ENCODE measurements at places on chromosomes 7 and 10.
A peak's percentile ranks its signal among the peaks of the same experiment; 100 is the strongest.

DNA sequence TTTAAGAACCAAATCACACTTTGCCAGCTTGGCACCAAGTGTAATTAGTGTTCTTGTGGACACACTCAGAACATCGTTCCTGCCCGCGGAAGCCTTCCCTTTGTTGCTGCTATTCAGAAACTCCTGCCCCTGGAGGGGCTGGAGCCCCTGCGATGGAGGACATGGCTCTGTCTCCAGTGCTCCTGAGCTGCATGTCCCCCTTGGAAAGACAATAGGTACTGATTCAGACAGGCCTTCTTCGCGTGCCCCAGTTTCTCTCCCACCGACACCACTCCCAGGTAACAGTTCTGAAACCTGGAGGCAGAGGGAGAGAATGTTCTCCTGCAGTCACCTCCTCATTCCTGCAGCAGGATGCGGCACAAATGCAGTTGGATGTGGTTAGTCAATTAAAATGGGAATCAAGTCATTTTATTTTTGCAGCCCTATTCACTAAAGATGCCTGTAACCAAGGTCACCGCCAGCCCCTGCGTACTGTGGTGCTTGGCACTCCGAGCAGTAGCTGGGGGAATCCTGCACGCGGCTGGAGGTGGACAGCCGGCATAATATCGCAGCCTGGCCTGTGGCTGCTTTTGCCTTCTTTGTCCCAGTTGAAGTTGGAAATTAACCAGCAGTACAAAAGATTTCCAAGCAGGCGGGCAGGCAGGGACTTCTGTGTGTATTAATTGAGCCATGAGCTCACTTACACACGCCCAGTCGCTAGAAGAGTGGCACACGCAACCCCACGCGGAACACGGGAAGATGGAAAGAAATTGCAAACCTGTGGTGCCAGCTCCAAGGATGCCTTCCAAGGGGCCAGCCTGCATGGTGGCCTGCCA lies 205.7 kb downstream of the EBF3 start:
- DNase-seq = peak; percentile 21

DNA sequence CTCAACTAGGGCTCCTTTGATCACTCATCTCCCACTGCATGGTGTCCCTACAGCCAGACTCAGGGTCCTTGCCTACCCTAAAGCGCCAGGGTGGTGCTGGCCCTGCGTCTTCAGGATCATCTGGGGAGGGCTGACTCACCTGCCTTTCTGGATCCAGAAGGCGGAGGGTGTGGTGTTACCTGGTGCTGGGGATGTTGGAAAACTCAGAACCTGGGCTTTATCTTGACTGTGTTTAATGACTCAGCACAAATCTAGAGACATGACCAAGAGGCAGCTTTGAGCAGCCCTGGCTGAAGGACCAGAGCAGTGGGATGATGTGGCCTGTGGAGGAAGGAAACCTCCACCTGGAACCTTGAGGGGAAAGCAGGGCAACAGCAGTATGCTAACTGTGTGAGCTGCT lies 96.5 kb downstream of the GRK5 start:
- DNase-seq = no peak

GRCh38 chr7:28298870-28299518 lies 113.3 kb upstream of the CREB5 start:
- no peak for DNase-seq

GRCh38 chr7:139976838-139977656 lies 85.7 kb downstream of the PARP12 start:
- DNase-seq = no peak

GRCh38 chr7:137829337-137829992 lies 17.3 kb downstream of the DGKI start:
- DNase-seq = no peak

GRCh38 chr10:123014772-123015171 lies 6.0 kb downstream of the ACADSB start:
- no peak for DNase-seq

DNA sequence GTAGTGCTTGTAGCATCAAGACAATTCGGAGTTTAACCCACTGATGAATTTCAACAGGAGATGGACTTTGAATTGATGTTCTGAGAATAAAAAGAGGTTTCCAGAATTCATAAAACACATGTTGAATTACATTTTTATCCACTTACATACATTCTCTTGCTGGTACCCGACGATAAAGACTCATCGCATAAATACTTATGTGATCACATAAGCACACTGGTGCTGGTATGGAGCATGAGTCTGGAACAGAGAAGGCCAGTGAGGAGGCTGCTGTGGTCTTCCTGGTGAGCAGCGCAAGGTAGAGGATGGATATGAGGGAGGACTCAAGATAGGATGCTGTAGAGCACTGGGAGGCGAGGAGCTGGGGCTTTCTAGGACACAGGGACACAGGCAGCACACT lies 109.0 kb downstream of the RNF216 start:
- no peak for DNase-seq

DNA sequence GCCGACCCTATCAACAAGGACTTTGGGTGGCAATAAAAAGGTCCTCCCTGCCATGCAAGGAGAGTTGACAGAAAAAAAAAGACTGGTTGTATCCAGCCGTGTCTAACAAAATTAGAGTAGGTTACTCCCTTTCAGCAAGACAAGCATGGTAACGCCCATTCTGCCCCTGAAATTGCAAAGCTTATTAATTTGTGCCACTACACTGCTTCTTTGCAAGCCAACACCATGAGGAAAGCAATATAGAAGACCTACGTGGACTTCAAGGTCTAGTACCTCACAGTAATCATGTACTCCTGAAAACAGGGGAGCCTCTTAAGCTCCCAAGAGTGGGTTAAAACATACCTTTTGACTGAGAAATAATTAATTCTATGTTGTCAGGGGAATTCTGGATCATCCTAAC lies 90.3 kb downstream of the FRMPD2 start:
- no peak for DNase-seq

GRCh38 chr10:95739056-95739455 lies 16.9 kb upstream of the ENTPD1 start:
- no peak for DNase-seq

- no peak for DNase-seq
Observed at GRCh38 chr7:5406957-5407945, 16.4 kb downstream of the TNRC18 start.

GRCh38 chr10:14225379-14225778 lies 105.3 kb downstream of the FRMD4A start:
- peak; percentile 47 for DNase-seq

GRCh38 chr7:101632641-101633040 lies 3.5 kb upstream of the MYL10 start:
- DNase-seq = no peak

GRCh38 chr7:140889645-140890044 lies 35.1 kb downstream of the BRAF start:
- DNase-seq = no peak

DNA sequence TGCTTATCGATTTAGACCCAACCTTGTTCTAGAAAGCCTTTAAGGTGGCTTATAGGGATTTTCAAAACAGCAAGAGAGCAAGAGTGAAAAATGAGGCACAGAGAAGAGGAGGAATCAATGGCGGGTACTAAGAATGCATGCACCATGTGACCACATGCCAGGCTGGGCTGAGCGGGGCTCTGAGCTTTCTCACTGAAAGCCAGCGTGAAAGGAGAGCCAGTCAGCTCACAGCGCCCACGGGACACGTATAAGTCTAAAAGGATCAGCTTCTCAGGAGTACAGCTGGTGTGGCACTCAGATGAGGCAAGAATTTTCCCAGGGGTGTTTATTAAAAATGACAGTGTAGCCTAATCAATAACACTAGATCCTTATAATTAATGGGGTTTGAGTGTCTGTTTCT lies 114.3 kb downstream of the SLIT1 start:
- no peak for DNase-seq

DNA sequence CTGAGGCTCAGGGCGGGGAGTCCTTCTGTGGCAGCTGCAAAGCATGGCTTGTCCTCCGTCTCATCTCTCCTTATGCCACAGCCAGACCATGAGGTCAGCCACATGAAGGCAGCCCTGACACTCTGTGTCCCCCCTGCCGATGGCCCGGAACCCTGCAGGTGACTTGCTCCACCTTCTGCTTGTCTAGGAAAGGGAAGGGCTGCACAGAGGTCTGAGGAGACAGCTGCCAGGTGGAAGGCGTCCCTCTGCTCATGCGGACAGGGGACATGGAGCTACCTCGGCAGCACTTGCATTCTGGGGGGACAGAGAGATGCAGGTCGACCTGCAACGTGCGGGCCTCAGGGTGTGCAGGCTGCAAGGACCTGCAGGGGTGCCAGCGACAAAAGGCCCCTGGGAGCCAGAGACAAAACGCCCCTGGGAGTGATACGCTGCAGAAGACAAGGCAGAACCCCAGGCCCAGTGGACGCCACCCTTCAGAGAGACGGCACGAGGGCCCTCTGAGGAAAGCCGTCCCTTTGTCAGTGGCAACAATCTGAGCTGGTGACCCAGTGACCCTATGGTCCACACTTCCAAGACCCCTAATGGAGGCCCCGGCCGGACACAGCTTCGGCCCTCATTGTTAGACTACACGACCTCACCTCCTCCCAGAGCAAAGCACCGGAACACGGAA lies 205.2 kb upstream of the PPP2R2D start:
- DNase-seq = no peak

DNA sequence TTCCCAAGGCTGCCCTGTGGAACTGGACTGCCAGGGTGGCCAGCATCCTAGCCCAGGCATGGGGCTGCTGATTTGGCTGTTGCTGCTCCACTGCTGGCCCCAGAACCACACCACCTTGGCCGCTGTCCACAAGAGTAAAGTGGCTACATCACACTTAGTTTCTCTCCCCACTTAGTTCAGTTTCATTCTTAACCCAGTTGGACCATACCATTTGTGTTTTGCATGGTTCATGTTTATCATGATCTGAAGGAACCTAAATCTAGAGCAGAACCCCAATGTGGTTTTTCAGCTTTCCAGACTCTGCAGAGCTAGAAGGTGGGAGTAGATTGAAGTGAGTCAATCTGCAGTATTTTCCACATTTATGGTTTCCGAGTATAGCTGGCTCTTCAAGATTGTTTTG lies 32.8 kb downstream of the SDK1 start:
- DNase-seq = no peak

DNA sequence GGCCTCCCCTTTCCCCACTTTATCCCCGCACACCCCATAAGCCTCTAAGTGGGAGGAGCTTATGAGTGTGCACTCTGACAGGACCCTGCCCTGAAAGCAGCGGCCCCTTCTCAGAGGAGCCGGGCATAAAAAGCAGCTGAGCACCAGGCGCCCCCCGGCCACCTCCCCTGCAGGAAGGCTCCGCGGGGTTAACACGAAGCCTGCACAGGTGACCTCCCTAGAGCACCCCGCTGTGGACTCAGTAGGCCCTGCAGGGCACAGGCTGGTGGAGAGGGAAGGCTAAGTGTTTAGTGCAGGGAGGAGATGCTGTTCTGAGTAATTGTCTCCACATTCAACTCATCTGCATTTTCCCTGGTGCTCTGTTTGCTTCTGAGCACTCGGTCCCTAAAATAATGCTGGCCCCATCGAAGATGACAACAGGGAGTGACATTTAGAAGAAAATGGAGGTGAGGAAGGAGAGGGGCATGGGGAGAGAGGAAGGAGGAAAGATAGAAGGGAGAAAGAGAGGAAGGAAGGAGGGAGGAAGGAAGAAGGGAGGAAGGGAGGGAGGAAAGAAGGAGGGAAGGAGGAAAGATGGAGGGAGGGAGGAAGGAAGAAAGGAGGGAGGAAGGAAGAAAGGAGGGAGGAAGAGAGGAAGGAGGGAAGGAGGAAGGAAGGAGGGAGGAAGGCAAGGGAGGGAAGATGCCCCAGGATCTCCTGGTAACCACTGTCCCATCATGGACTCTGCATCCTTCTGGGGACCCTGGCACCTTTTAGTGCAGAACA lies 25.4 kb upstream of the CNPY1 start:
- no peak for DNase-seq

DNA sequence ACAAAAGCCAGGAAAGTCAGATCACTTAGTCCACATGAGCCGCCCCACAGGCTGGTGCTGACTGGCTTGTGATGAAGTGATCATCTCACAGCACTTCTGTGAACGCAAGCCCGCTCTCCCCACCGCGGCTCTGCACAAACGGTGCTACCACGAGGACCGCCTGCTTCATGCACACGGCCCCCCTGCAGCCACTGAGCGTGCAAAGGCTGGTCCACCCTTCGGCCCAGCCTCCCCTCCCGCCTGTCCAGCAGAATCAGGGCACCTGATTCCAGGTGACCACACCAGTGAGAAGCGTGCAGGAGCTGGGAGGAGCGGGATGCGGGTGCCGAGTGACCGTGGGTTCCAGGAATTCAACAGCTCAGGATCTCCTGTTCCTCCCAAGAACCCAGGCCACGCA lies 32.2 kb downstream of the MAD1L1 start:
- DNase-seq = no peak

Data from dorsolateral prefrontal cortex (tissue), 122 donors.